ENCODE measurements at places on chromosomes 7 and 10.

DNA sequence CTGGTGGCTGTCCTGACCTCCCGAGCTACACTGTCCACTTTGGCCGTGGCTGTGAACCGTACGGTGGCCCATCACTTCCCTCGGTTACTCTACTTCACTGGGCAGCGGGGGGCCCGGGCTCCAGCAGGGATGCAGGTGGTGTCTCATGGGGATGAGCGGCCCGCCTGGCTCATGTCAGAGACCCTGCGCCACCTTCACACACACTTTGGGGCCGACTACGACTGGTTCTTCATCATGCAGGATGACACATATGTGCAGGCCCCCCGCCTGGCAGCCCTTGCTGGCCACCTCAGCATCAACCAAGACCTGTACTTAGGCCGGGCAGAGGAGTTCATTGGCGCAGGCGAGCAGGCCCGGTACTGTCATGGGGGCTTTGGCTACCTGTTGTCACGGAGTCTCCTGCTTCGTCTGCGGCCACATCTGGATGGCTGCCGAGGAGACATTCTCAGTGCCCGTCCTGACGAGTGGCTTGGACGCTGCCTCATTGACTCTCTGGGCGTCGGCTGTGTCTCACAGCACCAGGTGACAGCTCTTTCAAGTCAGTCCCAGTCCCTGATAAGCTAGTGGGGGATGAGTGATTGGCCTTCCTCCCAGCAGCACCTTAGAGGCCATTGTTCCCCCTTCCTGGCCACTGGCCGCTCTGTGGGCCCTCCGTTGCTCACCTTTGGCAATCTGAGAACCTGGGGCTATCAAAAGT, 3.0 kb downstream of the CHPF2 start:
- no peak for DNase-seq

DNA sequence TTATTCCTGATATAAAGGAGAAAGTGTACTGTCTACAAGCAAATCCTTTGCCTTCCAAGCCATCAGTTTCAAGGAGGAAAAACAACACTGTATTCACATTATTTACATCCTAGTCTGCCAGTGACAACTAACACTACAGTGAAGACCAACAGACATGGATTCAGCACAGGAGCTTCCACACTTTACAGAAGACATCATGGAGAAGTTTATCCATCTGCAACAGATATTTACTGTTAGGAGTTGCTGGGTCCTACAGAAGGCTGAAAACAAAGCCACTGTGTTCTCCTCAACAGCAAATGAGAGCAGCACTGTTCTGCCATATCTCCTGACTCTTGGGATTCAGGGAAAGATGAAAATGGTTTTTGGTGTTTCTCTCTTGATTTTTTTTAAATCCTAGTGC, 31.9 kb downstream of the NAPEPLD start:
- DNase-seq: no peak

GRCh38 chr10:20313665-20314064, 497.4 kb downstream of the PLXDC2 start:
- no peak for DNase-seq

- DNase-seq: no peak
Measured at GRCh38 chr7:156220078-156220605, 407.9 kb upstream of the SHH start.

GRCh38 chr7:106116161-106116704, 4.1 kb upstream of the SYPL1 start:
- no peak for DNase-seq

DNA sequence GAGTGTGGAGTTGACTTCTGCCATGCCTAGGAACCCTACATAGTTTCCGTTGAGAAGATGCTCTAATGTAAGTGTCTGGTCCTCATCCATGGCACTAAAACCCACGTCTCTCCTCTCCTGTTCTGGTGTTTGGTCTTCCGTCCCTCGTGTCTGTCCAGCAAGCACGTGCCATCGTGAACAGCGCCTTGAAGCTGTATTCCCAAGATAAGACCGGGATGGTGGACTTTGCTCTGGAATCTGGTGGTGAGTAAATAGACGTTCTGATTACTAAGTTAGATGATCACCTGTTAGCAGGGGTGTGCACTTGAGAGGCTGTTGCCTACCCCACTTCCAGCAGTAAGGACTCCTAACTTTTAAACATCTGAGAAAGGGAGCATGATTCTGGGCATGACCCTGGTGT, 15.1 kb upstream of the GET4 start:
- no peak for DNase-seq

DNA sequence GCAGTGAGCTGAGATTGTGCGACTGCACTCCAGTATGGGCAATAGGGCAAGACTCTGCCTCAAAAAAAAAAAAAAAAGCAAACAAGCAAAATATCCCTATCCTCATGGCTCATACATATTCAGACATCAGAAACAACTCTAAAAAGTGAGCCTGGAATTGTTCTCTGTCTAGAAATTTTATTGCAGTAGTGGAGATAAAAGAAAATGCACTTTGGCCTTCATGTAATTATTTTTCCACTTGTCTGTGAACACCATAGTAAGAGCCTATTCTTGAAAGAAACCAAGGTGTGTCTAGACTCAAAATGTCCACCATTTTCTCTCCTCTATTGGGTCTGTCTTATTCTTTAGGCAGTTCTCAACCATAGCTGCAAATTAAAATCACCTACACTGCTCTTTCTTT, 30.5 kb upstream of the MCU start:
- no peak for DNase-seq

DNA sequence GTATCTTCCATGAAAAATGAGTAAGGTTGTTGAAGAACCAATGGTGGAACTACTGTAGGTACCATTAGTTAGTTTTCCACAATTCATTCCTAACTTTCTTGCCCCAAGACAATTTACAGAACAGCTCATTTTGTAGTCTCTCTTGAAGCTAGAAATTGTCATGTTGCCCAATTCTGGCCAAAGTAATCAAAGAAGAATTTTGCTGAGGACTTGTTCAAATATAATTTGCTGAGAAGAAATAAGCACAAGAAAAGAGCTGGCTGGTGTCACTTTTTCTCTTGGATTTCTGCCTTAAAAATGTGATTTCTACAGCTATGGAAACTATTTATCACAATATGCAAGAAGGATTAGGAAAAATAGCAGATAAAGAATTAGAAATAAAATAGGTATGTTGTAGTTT, 199.2 kb upstream of the SEMA3A start:
- DNase-seq: no peak

DNA sequence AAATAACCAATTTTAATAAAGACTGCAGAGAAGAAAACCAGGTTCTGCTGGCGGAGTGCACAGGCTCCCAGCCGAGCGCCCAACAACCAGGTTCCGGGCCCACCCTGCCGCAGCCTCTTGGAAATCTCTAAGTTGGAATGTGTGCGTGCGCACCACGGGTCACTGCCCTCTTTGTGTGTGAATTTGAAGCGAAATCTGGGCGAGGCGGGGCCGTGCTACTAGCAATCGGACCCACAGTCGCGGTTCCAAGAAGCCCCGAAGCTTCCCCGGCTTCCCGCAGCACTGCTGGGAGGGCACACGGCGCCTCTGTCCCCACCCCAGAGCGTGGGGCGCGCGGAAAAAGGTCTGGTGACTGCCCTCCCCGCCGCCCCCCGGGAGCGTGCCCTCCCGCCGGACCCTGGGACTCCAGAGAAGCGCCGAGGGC, 666 bp upstream of the MAP3K8 start:
- peak; percentile 54 for DNase-seq

DNA sequence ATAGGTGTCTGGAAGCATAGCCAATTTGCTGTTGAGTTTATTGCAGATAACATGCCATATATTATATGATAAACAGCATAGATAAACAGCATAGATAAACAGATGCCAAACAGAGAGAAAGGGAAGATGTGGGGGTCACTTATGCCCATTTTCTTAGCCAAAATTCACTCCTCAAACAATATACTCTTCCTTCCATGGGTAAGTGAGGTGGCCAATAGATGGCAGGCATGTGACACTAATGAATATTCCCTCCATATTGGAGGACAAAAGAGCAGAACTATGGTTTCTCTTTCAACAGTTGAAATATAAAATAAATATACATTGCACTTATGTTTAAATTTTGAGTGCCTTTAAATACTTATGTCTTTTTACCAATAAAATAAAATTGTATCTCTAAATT, 1212.8 kb downstream of the REEP3 start:
- DNase-seq: no peak

DNA sequence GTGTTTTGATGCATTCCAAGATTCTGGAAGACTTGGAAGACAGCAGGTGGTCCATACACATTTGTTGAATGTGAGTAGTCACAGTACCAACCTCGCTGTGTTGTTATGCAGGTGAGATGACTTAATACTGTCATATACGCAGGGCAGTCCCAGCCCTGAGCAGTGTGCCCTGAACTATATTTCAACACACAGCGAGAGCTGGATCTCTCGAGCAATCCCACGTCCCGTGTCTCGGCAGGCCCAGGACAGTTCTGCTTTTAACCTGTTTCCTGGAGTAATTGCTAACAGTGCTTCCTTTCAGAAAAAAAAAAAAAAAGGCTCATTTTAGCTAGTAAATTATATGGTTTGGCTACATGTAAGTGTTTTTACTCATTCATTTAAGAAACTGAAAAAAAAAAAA, 179.7 kb downstream of the PRKCQ start:
- no peak for DNase-seq

GRCh38 chr10:87578842-87579401, 74.2 kb downstream of the MINPP1 start:
- no peak for DNase-seq

DNA sequence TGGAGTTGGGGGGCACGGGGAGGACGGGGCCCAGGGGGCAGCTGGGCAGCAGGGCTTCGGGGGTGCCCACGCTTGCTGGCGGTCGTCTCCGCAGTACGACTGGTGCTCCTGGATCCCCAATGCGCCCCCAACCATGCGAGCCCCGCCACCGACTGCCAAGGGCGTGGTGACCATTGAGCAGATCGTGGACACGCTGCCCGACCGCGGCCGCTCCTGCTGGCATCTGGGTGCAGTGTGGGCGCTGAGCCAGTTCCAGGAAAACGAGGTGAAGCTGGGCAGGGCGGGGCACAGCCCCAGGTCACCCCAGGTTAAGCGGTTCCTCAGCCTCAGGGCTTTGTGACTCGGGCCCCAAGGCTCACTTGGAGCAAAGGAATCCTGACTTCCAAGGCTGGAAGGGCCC, 70.0 kb downstream of the ALOX5 start:
- DNase-seq: no peak

GRCh38 chr7:35738889-35739288, 44.0 kb upstream of the HERPUD2 start:
- no peak for DNase-seq

DNA sequence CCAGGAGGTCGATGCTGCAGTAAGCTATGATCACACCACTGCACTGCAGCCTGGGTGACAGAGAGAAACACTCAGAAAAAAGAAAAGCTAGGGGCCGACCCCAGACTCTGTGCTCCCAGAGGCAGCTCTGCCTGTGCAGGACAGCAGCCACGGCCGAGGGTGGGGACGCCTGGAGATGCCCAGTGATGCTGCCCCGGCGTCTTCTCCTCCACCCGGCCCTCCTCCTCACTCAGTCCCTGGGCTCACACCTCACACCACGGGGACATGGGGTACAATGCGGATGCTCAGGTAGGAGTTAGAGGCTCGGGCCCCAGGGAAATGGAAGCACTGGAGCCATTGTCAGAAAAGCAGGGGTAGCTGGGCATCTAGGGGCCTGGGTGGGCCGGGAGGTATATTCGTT, 46.3 kb upstream of the ELFN1 start:
- DNase-seq: no peak

DNA sequence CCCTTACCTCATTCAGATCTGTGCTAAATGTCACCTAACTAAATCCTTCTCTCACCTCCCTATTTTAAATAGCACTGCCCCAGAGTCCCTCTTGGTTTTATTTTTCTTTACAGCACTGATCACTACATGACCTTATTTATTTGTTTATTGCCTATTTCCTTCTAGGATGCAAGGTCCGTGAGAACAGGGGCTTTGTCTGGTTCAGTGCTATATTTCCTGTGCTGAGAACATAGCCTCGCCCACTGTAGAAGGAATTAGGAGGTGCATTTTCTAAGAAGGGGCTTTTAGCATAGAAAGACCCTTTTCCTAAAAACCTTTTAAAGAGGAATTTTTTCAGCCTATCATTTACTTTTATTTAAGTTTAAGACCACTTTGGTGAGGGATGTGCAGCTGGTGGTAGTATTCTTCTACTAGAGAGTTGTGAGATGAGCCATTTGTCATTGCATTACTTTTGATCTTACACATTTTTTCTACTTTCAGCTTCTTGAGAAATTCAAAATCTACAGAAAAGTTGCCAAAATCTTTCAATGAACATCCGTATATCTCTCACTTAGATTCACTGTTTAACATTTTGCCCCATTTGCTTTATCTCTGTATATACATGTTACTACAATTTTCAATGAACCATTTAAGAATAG, 13.5 kb upstream of the PCGF5 start:
- no peak for DNase-seq

DNA sequence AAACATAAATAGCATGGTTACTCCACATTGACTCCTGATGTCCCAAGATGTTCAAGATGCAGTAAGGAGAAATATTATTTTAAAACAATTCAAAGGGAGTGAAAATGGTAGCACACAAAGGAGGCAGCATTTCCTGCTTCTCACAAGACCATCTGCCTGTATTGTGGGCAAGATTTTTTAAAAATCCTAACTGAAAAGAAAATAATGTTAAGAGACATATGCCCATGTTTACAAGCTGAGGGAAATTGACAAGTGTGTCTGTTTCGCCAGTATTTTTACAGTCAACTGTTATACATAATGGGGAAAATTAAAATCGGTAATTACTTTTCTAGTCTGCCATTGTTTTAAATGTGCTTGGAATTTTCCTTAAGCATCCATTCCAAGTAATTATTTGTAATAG, 646.2 kb upstream of the C7orf33 start:
- DNase-seq: no peak

- DNase-seq: no peak
Measured at GRCh38 chr10:93468461-93469213, 13.5 kb downstream of the MYOF start.

- no peak for DNase-seq
Measured at GRCh38 chr7:133253519-133253875, 619 bp downstream of the EXOC4 start.

DNA sequence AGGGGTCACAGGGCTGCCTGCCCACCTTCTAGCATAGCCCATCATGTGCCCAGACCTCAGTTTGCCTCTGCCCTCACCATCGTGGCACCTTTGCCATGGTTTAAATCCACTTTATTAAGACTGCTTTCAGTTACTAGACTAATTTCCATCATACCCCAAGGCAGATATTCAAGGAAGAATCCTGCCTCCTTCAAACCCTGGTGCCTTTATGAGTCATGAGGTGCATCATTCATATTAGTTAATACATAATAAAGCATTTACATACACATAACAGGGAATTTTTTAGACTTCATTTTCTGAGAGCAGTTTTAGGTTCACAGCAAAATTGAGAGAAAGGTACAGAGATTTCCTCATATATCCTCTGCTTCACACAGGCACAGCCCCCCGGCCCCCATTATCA, 62.8 kb downstream of the CXCL12 start:
- DNase-seq: no peak

GRCh38 chr7:102286237-102287110, at the start of gene SH2B2:
Gene SH2B2 (plus strand): TSS chr7:102286868. CDS start chr7:102300551, 13,683 bp downstream.
- DNase-seq: no peak

DNA sequence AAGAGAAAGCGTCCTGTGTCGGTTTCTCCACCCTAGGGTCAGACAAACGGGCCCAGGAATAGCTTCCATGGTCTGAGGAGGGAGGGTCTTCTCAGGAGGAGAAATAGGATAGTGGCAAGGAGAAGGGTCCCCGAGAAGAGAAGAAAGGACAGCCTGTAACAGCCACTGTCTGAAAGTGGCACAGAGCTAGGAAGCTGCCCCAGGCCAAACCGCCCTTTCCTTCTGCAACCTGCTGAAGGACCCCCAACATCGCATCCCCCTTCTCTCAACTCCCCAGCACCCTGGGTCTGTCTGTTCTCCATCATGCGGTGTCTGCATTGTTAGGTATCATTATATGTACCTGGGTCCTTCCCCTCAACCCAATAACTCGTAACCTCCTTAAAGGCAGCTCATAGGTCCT, 47.1 kb downstream of the COL17A1 start:
- no peak for DNase-seq

Data from right renal pelvis (tissue), 4 donors.